ENCODE measurements at places on chromosomes 3 and 15. TPM values are rescaled to one million over a fixed set of nuclear protein-coding genes. Genes with fewer than 3 reads are reported as not detected.

STXBP5L gene
- total RNA-seq: not detected

- no peaks in the 10 kb centered on the region for H3K27me3 ChIP-seq
- H3K4me3 ChIP-seq: no peak overlapping the region
- H3K4me1 ChIP-seq: no peaks in the 10 kb centered on the region
These were observed 61.2 kb upstream of the FURIN start for GRCh38 chr15:90807074-90807785.

CCDC13 gene
- 2.2 TPM for total RNA-seq

FMN1 gene
- total RNA-seq: 21.8 TPM

- no peak overlapping the region for H3K27ac ChIP-seq
- no peaks in the 10 kb centered on the region for H3K4me1 ChIP-seq
- DNase-seq: no peak
- H3K27me3 ChIP-seq: no peaks in the 10 kb centered on the region
- no peak overlapping the region for H3K4me3 ChIP-seq
- H3K36me3 ChIP-seq: no peaks in the 10 kb centered on the region
These were observed 18.4 kb upstream of the INSYN1 start for GRCh38 chr15:73771385-73772045.

DNA sequence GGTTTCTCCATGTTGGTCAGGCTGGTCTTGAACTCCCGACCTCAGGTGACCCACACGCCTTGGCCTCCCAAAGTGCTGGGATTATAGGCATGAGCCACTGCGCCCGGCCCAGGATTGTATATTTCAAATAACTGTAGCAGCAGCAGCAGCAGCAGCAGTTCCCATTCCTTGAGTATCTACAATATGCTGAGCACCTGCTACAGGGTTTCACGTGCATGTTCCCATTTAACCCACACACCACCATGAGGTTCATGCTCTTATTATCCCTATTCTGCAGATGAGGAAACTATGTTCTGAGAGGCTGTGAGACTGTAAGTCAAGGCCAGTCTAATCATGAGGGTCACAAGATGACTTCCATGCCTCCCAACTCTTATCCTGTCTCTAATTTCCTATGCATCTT is 30.9 kb upstream of the FOXP1 start:
- no peak overlapping the region for H3K4me3 ChIP-seq
- no peak overlapping the region for H3K27ac ChIP-seq
- H3K36me3 ChIP-seq: no peaks in the 10 kb centered on the region

DNA sequence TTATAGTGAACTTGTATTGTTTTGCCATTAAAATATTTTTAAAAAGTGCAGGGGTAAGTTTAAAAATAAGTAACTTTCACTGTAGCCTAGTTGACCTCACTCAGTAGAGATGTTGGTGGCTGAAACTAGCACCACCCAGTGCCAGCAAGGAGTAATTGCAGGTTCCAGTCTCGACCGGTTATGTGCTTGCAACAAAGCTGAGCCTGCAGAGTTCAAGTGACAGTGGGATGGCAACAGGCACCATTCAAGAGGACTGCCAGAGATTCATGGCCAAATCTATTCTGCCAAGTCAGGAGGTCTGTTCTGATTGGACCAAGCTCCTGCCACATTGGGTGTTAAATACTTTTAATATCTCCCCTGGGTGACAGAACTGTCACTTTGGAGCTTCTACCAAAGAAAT is 2.7 kb downstream of the ADAMTS7 start:
- no peaks in the 10 kb centered on the region for H3K27me3 ChIP-seq
- no peak overlapping the region for H3K27ac ChIP-seq
- H3K36me3 ChIP-seq: no peaks in the 10 kb centered on the region

DNA sequence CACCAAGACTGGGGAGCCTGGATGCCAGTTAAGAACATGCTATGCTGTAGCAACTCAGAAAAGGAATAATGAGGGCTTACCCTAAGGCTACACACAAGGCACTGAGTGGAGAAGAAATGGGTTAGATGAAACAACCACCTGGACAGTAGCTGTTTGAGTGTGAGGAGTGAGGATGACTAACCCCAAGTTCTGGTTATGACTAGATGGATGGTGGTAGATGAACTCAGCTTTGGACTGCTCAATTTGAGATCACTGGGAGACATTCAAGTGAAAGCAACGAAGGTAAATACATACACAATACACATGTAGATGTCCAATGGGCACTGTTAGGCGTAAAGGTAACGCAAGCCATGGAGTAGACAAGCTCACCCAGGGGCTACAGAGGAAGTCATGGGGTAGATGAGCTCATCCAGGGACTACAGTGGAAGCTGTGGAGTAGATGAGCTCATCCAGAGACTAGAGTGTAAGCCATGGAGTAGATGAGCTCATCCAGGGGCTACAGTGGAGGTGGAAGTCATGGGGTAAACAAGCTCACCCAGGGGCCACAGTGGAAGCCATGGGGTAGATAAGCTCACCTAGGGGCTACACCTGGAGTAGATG is 98.3 kb downstream of the ANO10 start:
- DNase-seq: no peak
- H3K36me3 ChIP-seq: no peaks in the 10 kb centered on the region
- H3K27me3 ChIP-seq: no peaks in the 10 kb centered on the region
- H3K4me3 ChIP-seq: no peak overlapping the region
- no peaks in the 10 kb centered on the region for H3K4me1 ChIP-seq
- H3K27ac ChIP-seq: no peak overlapping the region

GRCh38 chr3:104805508-104805907 is 561.2 kb upstream of the ALCAM start:
- H3K27me3 ChIP-seq: no peaks in the 10 kb centered on the region
- no peak overlapping the region for H3K4me3 ChIP-seq
- no peak overlapping the region for H3K27ac ChIP-seq

SLC51A gene
- total RNA-seq: not detected

- H3K27ac ChIP-seq: no peak overlapping the region
- DNase-seq: no peak
- no peaks in the 10 kb centered on the region for H3K27me3 ChIP-seq
These were observed 193.5 kb upstream of the ZBTB20 start for GRCh38 chr3:115340586-115340985.

LOXL1 gene
- total RNA-seq: 29.1 TPM

DNA sequence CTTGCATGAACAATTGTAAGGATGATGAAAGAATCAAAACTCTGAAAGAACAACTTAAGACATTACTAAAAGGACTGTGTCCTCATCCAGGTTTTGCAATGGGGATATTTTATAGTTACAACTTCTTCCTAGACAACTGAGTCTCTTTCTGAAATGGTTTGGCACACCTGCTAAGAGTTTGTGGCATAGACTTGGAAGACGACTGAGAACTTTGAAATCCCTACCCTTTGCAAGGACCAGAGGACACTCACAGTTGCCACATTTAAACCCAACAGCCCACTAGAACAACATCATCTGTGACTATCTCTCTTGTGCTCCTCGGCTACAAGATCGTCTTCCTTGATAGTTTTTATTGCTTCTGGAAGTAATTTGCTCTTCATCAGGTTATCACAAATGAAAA is 342.4 kb downstream of the RORA start:
- no peak for DNase-seq
- H3K27ac ChIP-seq: no peak overlapping the region
- H3K4me1 ChIP-seq: no peaks in the 10 kb centered on the region

- H3K4me1 ChIP-seq: peaks cover 20% of the 10 kb centered on the region
- no peaks in the 10 kb centered on the region for H3K27me3 ChIP-seq
- DNase-seq: no peak
- H3K4me3 ChIP-seq: no peak overlapping the region
- no peaks in the 10 kb centered on the region for H3K36me3 ChIP-seq
These were observed 3.2 kb downstream of the PFKFB4 start for GRCh38 chr3:48553361-48553760.

- no peak overlapping the region for H3K4me3 ChIP-seq
- no peaks in the 10 kb centered on the region for H3K4me1 ChIP-seq
- H3K27me3 ChIP-seq: no peaks in the 10 kb centered on the region
- no peak for DNase-seq
- no peaks in the 10 kb centered on the region for H3K36me3 ChIP-seq
These were observed 425.2 kb upstream of the TBL1XR1 start for GRCh38 chr3:177622520-177622919.

DNA sequence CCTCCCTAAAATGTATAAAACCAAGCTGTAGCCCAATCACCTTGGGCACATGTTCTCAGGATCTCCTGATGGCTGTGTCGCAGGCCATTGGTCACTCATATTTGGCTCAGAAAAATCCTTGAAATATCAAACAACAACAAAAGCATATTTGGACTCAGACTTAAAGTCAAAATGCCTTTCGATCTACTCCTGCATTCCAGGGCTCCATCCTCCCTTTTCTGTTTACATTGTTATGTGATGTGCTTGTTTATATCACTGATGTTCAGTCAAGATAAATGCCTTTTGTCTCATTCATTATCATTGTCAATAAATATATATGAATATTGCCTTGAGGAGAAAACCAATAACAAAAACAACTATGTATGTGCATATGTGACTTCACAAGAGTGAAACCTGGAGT is 31.7 kb downstream of the HGD start:
- no peak overlapping the region for H3K27ac ChIP-seq
- DNase-seq: no peak
- H3K27me3 ChIP-seq: no peaks in the 10 kb centered on the region
- no peaks in the 10 kb centered on the region for H3K36me3 ChIP-seq
- H3K4me1 ChIP-seq: peaks cover under 1% of the 10 kb centered on the region

- H3K4me1 ChIP-seq: no peaks in the 10 kb centered on the region
- H3K36me3 ChIP-seq: no peaks in the 10 kb centered on the region
- no peak overlapping the region for H3K27ac ChIP-seq
- H3K27me3 ChIP-seq: no peaks in the 10 kb centered on the region
- no peak overlapping the region for H3K4me3 ChIP-seq
These were observed 71.4 kb upstream of the ROPN1 start for GRCh38 chr3:124063197-124063909.

DNA sequence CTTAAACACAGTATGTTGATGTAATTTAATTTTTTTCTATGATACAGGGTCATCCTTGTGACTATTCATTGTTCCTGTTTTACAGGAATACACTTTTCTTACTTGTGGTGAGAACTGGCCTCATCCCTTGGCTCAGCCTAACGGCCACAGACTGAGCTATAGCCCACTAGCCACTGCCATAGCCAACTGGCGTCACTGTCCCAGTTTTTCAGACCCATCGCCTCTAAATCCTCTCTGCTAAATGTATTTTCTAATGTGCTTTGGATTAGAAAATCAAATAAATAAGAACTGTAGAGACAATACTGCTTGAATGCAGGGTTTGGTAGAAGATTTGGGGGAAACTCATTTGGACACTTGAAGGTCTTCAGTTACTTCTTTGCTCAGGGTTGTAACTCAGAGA is 113.1 kb downstream of the TIGIT start:
- peaks cover 26% of the 10 kb centered on the region for H3K4me1 ChIP-seq
- peak overlapping the region; percentile 58 for H3K27ac ChIP-seq
- no peak for DNase-seq
- H3K36me3 ChIP-seq: no peaks in the 10 kb centered on the region
- no peaks in the 10 kb centered on the region for H3K27me3 ChIP-seq

THRB gene
- 10.3 TPM for total RNA-seq

- no peaks in the 10 kb centered on the region for H3K27me3 ChIP-seq
- no peaks in the 10 kb centered on the region for H3K36me3 ChIP-seq
- H3K4me3 ChIP-seq: no peak overlapping the region
These were observed 53.7 kb downstream of the CGGBP1 start for GRCh38 chr3:88005066-88005465.

- no peaks in the 10 kb centered on the region for H3K4me1 ChIP-seq
- no peak overlapping the region for H3K27ac ChIP-seq
- no peaks in the 10 kb centered on the region for H3K27me3 ChIP-seq
- H3K36me3 ChIP-seq: no peaks in the 10 kb centered on the region
- DNase-seq: no peak
- H3K4me3 ChIP-seq: no peak overlapping the region
These were observed 110.2 kb downstream of the ST8SIA2 start for GRCh38 chr15:92503889-92504288.

DNA sequence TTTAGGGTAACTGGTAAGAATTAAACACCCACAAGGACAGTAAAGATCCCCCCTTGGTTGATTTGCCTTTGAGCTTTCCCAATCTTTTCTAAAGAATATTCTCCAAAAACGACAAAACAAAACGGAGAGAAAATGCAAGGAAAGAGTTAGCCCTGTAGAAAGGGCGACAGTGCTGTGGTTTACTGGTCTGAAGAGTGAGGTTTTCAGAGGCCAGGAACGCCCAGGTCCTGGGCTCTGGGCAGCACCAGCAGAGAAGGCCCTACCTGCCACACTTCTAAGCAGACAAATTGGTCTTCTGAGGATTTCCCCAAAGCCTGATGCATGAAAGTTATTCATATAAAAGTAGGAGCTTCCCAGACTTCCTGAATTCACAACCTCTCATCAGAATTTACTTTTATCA is 119.3 kb downstream of the KCNMB2 start:
- no peak overlapping the region for H3K4me3 ChIP-seq
- H3K4me1 ChIP-seq: no peaks in the 10 kb centered on the region
- H3K27ac ChIP-seq: no peak overlapping the region
- no peaks in the 10 kb centered on the region for H3K36me3 ChIP-seq
- no peaks in the 10 kb centered on the region for H3K27me3 ChIP-seq

DNA sequence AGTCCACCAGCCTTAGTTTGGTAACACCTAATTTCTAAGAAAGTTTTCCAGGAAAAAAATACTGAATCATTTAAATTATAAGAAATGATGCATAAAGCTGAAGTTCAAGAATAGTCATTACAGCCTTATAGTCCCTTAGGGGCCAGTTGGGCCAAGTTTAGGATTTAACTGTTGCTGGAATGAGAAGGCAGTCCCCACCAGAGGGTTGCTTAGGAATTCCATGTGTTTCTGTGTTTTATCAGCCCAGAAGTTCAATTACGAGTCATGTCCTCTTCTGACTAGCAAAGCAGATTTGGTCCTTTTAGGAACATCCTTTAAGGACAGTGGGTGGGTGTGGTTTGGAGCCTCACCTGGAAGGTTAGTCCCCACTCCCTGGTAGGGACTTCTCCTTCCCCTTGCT is 57.0 kb upstream of the NR2E3 start:
- DNase-seq: no peak
- no peaks in the 10 kb centered on the region for H3K36me3 ChIP-seq
- no peaks in the 10 kb centered on the region for H3K27me3 ChIP-seq
- no peaks in the 10 kb centered on the region for H3K4me1 ChIP-seq

DNA sequence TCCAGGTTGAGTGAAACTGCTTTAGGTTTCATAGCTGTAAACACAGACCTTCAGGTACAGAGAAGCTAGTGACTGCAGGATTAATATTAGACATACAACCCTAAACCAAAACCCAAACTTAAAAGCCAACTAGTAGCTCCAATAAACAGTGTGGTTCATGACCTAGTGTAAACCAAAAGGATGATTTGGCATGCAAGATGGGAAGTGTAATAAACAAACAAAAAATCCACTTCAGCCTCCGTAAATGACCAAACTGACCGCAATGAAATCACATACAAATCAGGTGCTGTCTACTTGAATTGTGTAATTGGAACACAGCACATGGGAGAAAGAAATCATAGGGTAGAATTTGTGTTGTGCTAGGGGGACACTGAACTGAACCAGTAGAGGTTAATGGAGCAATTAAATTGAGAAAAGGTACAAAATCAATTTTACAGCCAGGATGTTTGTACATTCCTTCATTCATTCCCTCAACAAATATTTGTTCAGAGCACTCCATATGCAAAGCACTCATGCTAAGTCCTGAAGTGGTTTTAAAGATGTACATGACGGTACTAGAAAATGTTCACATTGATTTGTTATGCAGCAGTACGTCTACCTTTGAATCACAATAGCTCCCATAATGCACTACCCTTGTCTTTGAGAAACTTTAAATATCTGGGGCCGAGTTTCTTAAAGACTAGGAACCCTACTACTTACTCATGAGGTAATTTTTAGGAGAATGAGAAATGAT is 21.4 kb upstream of the CHST2 start:
- no peaks in the 10 kb centered on the region for H3K4me1 ChIP-seq
- no peak for DNase-seq
- H3K27ac ChIP-seq: no peak overlapping the region
- H3K36me3 ChIP-seq: no peaks in the 10 kb centered on the region
- no peaks in the 10 kb centered on the region for H3K27me3 ChIP-seq

All from tibial nerve (tissue), 4 donors.